ENCODE measurements at places on chromosomes 11 and 22.

GRCh38 chr11:34408580-34409172 is 30.1 kb upstream of the CAT start:
- DNase-seq, result no peak

GRCh38 chr11:130403271-130403804 is 25.1 kb downstream of the ADAMTS8 start:
- DNase-seq, result no peak

DNA sequence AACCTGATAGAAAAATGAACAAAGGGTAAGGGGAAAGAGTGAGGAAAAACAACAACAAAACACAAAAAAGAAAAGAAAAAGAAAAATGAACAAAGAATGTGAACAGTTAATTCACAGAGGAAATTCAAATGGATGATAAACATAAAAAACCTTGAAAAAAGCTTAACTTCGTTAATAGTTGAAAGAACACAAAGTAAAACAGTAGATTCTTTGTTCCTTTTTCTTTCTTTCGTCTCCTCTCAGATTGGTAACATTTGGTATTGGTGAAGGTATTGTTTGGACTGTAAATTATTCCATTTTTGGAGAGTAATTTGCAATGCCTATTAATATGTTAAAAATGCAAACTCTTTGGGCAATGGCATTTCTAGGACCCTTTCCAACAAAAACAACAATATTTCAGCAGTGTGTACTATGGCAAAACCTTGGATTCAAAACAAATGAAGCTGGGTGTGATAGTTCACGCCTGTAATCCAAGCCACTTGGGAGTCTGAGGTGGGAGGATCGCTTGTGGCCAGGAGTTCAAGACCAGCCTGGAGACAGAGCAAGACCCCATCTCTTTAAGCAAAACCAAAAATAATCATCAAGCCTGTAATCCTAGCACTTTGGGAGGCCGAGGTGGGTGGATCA is 3.3 kb upstream of the BACE1 start:
- no peak for DNase-seq

DNA sequence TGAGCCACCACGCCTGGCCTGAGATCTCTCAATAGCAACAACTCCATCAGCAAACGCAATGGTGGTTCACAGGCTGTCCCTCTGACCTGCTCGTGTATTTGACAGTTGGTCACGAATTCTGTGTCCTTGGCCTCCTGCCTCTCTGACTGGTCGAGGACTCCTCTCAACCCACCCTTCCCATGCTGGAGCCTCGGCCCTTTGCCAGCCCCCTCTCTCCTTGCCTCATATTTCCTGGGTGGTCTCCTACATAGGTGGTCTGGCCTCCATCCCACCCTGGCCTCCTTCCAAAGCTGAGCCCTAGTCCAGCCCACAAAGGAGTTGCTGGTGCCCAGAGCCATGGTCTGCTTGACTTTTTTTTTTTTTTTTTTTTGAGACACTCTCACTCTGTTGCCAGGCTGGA is 11.4 kb upstream of the A4GALT start:
- DNase-seq, result no peak

Measured in activated CD4-positive, alpha-beta T cell treated with anti-CD3 and anti-CD28 coated beads, Interleukin-2, Interleukin-6, amounts not matched to agents 100 ng/mL and 50 ng/mL, durations not matched to agents 16 hours and 8 hours (primary cell).